ENCODE measurements at places on chromosomes 5 and 9.

GRCh38 chr9:129454467-129455067 is 166.3 kb downstream of the C9orf50 start:
- DNase-seq, result no peak

DNA sequence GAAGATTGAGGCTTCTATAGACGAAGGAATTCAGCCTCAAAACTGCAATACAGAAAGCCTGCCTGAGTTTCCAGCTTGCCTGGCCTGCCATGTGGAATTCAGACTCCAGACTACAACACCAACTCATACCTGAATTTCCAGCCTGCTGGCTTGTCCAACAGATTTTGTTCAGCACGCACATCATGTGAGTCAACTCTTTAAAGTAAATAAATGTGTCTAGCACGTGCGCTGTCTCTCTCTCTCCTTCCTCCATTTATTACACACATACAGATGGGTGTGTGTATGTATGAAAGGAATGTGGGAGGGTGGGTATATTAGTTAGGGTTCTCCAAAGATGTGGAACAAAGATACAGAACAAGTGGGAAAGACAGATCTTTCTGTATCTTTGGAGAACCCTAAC is 82.4 kb upstream of the TAS2R1 start:
- no peak for DNase-seq

DNA sequence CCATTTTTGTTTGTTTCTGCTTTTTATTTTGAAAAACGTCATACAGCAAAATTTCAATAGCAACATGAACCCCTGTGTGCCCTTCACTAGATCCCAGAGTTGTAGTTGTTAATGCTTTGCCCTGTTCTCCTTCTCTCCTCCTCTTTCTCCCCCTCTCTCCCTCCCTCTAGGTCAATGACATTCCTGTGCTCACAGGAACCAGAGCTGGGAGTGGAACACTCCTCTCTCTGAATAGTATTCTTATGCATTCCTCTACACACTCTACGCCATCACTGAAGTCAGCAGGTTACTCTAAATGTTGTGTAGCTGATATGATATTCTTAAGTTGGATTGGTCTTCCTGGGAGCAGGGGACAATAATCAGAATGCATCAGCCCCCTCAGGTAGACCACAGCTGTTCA is 243.4 kb downstream of the SYK start:
- DNase-seq, result no peak

DNA sequence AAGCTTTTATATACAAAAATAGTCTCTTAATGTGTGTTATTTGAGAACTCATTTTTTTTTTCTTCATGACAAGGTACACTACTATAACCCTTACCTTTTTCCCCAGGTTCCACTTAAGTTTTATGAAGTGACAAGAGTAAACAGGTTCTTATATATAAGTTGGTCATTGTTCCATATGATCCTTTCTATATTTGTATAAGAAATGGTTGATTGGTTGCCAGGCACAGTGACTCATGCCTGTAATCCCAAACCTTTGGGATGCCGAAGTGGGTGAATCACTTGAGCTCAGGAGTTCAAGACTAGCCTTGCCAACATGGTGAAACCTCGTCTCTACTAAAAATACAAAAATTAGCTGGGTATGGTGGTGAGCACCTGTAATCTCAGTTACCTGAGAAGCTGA is 108.3 kb downstream of the PCSK1 start:
- DNase-seq, result no peak

DNA sequence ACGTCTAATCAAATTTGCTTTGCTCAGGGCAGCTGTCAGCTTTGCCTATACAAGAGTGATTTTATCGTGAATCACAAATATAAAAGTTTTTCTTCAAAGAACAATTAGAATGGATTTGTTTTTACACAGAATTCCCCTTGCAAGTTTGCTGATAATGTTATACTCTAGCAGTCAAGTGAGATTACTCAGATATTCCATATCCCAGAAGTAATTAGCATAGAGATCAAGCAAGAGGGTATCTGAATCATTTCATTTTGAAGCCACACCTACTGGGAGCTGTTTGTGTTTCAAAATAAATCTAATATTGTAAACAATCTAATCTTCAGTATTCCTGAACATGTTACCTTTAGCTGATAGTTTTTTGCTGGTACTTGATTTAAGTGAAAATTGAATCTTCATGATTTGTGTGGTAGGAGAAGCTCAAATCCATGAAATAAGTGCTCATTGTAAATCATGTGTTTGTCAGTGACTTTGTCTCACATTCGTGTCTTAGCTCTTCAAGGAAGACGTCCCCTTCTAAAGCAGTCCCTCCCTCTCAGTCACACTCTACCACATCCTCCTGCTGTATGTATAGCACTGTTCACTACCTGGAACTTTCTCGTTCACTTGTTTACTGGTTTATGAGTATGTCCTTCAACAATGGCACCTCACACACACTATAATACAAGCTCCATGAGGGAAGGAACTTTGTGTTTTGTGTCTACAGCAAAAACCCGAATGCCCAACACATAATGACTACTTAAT is 3.3 kb upstream of the TTC39B start:
- peak; percentile 85 for DNase-seq

GRCh38 chr9:81032030-81032572 is 657.2 kb downstream of the TLE1 start:
- no peak for DNase-seq

DNA sequence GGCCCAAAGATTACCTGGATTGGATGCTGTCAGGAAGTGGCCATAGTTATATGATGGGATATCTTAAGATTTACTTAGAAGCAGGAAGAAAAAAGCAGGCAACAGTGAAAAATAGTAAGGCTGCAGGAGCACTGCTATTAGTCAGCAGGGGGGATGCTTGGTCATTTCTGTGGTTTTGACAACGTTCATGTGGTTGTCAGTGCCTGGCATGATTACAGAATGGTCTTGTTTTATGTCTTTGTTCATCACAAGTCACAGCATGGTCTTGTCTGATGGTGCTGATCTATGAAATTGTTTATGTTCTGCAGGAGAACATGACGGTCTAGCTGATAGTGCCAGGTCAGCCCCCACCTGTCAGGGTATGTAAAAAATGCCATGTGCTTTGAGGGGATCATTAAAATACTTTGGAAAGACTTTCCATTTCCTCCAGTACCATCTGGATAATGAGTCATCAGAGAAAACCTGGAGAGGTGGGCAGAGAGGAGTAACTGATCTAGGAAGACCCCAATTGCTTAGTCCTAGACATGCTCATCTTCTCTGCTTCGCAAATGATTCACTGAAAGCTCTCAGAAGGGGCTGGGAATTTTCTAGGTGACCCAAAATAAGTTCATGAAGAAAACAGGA is 48.5 kb downstream of the PLGRKT start:
- no peak for DNase-seq

- DNase-seq, result no peak
These were observed 29.6 kb downstream of the ELOVL7 start for GRCh38 chr5:60814498-60814897.

DNA sequence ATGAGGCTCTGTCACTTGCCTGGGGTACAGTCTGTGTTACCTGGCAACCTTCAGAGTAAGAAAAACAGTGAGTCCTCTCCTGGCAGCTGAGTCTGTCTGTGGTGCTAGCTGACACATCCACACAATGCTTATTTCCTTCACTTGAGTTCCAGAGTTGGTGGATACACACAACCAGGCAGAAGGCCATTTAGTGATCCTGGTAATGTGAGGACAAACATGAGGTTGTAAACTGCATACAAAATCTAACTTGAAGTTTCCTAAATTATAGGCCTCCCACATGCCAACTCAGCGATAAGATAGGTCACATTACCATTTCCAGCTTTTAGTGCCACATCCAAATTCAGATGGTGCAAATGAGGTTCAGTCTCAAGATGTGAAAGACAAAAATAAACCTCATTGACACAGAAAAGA is 125.5 kb downstream of the DCP2 start:
- DNase-seq, result no peak

DNA sequence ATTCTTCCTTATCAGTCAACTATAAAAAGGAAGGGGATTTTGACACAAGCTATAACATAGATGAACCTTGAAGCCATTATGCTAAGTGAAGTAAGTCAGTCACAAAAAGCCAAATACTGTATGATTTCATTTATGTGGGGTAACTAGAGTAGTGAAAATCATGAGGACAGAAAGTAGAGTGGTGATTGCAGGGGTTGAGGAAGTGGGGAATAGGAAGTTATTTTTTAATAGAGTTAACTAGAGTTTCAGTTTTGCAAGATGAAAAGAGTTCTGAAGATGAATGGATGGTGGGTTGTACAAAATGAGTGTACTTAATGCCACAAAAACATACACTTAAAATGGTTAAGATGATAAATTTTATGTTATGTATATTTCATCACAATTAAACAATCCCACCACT is 65.4 kb upstream of the FAM174A start:
- DNase-seq, result no peak

GRCh38 chr9:133842174-133842573 is 104.0 kb upstream of the SARDH start:
- no peak for DNase-seq

DNA sequence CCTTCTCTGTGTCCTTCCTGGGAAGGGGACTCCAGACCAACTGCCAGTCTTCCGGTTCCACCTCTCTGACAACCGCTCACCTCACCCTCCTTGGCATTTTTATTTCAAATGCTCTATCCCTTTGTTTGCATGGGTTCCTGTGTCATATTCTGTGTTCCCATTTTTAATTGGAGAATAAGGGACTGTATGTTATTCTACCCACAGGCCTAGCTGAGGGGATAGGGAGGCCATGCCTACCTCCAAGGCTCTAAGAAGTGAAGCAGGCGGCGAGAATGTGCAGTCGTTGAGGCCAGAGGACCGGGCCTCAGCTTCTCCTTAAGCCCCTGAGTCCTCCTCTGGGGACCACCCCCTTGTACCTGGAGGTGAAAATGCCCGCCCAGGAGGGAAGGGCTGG is 936 bp upstream of the WDR5 start:
- no peak for DNase-seq

- no peak for DNase-seq
These were observed 1.7 kb upstream of the ABL1 start for GRCh38 chr9:130833031-130833990.

- DNase-seq, result no peak
These were observed 46.3 kb downstream of the PTCD2 start for GRCh38 chr5:72366324-72366976.

GRCh38 chr9:68912561-68912960 is 101.4 kb downstream of the PRKACG start:
- no peak for DNase-seq

GRCh38 chr5:74384851-74385250 is 255.7 kb downstream of the ENC1 start:
- no peak for DNase-seq

DNA sequence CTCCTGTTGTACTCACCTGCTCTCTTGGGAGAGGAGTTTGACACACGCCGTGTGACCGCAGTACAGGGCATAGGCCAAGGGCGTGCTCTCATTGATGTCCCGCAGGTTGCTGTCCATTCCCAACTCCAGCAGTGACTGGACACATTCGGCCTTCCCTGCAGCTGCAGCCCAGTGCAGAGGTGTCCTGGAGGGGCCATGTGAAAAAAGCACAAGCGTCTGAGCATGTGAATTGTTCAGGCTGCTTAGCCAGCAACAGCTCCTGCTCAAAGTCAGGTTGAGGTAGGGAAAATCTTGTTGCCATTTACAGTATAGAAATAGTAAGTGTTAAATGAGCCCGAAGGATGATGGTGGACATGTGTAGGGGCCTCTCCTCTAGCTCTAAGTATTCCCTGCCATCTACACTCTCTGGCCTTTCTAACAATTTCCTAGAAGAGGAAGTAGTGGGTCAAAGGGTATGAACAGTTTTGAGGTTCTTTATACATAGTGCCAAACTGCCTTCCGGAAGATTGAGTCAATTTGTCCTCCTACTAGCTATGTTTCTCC is 116.5 kb downstream of the ANKRD55 start:
- no peak for DNase-seq

DNA sequence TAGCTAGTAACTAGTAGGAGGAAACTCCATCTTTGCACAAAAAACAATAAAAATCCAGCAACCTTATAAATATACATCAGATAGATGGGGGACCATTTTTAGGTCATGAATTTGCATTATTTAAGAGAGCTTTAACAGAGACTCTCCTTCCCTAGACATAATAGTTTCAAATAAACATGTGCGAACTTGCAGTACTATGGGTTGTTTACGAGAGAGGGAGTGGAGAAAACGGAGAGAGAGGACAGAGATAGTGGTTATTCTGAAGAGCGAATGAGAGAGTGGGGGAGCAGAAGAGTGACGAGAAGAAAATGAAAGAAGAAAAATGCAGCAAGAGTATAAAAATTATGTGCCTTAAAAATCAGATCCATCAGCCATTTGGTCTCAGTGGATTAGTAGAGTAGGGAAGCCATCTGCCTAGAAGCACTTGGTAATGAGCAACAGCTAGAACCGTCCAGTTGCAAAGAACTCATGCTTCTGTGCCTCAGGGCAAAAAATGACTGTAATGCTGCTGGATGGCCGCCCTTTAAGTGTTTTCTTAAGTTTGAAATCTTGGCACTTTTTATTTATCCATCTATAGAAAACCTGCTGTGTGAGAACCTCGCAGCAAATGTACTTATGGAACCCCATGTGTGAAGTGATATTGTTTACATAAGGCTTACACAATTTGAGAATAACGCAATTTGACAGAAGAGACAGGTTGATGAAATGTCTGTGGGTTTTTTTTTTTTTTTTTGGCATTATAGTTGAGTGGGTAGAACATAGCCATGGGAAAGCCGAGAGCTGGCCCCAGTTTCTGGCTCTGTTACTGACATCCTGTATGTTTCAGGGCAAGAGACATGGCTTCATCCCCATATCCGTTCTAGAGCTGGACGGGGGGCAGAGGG is 95.6 kb upstream of the ZNF608 start:
- DNase-seq, result no peak

- DNase-seq, result no peak
These were observed 32.1 kb upstream of the MAP3K1 start for GRCh38 chr5:56783261-56783660.

GRCh38 chr9:91541734-91542133 is 118.1 kb upstream of the NFIL3 start:
- DNase-seq, result no peak

- no peak for DNase-seq
These were observed 1.8 kb upstream of the LNPEP start for GRCh38 chr5:96933764-96934707.

GRCh38 chr9:77442436-77442835 is 205.7 kb downstream of the GNA14 start:
- no peak for DNase-seq

GRCh38 chr5:18152671-18153070 is 518.4 kb downstream of the TAF11L14 start:
- DNase-seq, result no peak

DNA sequence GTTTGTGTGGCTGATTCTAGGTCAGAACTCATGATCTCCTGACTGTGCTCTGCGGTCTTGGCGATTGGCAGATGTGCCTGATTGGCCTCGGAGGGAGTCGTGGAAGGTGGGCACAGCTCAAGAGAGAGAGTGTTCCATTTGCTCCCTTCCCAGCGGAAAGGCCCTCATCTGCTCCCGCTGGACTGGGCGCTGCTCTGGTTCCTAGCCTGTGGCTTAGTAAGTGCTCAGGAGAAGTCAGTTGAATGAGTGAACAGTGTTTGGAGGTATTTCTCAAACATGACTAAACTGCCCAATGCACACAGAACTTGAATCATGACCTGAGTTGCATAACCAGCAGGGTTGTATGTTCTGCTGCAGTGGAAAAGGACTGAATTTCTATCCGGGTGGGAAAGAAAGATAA is 120.2 kb upstream of the PITX1 start:
- no peak for DNase-seq

Measured in T-helper 1 cell (primary cell).